Aorta (tissue), 5 donors: ENCODE measurements at places on chromosomes 7 and 10. TPM values are rescaled to one million over a fixed set of nuclear protein-coding genes. Genes with fewer than 3 reads are reported as not detected.

GRCh38 chr10:70234668-70235447 is 1.6 kb upstream of the PPA1 start:
- DNase-seq: no peak

GRCh38 chr7:158648787-158649186 is 55.8 kb downstream of the NCAPG2 start:
- DNase-seq: no peak

- DNase-seq: no peak
Observed at GRCh38 chr7:70426249-70426880, 705.6 kb upstream of the GALNT17 start.

GRCh38 chr7:39399986-39400385 is 166.2 kb upstream of the YAE1 start:
- no peak for DNase-seq

- no peak for DNase-seq
Observed at GRCh38 chr7:5774790-5775189, 6.7 kb downstream of the RNF216 start.

DNA sequence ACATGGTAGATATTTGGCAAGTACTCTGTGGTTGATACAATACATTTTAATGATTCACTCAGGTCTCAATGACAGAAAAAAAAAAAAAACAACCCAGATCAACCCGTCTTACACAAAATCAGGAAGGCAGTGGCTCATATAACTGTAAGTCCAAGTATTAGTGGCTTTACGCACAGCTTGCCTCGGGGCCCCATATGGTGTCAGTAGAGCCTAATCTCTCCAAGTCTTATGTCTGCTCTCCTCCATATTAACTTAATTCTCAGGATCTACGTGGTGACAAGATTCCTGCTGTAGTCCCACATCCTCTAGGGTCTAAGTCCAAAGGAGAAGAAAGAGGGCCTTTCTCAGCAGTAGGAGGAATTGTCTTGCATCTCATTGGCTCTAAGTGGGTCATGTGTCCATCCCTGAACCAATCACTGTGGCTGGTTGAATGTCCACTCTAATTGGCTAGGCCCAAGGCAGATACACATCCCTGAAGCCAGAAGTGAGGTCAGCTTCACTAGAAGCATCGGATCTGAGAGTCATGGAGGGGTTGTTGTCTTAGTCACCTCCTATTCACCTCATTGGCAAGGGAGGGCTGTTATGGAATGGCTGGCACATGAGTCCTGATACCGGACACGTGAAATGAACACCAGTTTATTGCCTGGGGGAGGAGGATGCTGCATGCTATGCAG is 20.5 kb upstream of the PLPP4 start:
- DNase-seq: no peak

- DNase-seq: no peak
Observed at GRCh38 chr7:51633006-51633405, 316.4 kb upstream of the COBL start.

DNA sequence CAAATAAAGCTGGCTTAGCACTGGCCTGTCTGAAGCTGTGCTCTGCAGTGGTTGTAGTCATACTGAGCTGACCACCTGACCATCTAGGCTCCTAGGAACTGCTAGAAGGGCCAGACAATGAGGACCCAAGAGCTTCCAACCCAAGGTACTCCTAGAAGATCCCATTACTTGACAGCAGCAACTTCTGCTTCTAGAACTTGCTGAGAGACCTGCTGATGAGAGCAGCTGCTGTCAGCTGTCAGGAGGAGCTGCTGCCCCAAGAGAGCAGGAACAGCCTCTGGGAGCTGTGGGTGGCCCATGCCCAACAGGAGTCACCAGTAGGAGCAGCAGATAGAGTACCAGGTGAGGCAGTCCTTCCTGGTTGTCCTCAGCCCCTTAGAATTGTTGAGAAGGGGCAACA is 70.2 kb downstream of the RBM20 start:
- DNase-seq: no peak

DNA sequence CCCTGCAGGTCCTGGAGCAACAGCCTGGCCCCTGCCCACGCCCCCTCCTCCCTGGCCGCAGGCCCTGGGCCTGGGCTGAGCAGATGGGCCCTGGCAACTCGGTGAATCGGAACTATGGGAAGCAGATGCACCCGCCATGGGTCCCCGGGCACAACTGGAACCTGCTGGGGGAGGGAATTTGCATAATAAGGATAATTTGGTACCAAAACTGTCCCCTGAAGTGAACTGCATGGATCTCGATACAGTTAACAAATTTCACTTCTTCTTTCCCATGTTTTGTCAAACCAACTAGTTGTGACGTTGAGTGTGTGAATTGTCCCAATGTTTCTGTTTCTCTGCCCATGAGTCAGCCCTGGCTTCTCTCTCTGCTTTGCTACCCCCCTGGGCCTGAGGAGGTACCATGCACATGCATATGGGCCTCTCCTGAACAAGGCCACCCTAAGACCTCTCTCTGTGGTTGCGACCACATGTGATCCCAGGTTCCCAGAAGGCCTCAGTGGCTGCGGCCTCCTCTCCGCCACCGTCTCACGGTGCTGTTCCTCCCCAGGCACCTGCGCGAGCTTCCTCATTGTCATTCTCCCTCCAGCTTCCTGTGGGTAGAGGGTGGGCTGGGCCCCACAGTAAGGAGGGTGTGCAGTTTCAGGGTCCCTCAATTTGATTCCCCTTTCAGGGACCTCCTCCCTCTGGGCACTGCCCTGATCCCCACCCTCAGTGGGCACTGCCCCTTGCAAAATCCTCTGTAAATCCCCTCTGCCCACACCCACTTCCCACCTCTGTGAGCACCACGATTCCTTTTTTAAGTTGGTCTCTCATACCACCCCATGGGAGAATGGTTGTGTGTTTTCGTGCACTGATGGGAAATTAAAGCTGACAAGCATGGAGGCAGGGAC is 40.0 kb downstream of the FIGNL1 start:
- no peak for DNase-seq

DNA sequence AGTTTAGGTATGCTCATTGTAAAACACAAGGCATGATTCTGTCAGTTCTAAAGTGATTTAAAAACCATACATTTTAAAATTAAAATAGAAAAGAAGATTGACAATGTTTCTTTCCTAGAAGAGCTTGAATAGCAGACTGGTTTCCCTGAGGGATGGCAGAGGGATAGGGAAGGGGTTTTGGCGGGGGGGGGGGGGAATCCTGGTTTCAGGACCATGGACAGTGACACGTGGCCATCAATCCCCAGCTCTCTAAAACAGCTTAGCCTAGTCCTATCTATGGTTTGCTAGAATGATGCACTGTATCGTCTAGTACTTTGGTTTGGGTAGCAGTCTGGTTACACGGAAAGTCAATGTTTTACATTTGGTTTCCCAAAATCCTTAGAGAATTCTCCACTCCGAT is 88.7 kb downstream of the PHYHIPL start:
- no peak for DNase-seq

DNA sequence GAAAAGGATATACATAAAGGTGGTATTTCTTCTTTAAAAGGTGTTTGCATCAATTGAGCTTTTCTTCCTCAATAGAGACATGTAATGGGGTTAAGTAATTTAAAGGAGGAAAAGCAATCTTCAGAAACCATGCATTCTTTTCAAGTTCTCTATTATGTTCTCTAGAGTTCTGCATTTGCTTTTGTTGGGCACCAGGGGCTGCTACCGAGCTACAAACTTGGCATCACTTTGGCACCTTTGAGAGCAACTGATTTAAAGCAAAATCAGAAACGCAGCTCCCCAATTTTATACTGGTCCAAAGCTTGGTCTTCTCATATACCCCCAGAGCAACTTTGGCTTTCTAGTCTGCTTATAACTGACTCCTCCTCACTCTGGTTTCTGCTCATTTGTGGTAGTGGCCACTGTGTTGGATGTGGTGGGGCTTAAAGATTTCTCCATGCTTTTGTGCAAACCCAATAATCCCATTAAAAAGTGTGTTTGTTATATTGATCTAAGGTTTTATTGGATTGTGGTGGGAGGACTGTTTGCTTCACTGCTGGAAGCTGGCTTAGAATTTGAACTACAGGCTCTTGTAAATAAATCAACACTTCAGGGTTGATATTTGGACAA is 712.1 kb downstream of the PHTF2 start:
- no peak for DNase-seq

DNA sequence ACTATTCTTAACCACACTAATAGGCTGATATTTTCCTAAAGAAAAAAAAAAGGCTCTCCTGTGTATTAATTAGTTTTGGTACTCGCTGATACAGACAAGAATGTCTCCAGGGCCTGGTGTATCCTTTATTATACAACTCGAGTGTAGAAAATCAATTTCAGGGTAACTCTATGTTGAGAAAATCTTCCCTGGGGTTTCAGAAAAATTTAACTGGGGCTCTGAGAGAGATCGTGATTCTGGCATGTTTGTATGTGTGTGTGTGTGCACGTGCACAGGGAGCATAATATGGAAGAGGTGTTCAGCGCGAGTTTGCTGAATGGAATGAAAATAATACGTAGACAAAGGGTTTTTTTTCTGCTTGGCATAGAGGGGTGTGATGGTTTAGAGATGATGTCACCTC is 496.8 kb downstream of the GPAM start:
- no peak for DNase-seq

- no peak for DNase-seq
Observed at GRCh38 chr10:7406712-7407333, 4.0 kb downstream of the SFMBT2 start.

DNA sequence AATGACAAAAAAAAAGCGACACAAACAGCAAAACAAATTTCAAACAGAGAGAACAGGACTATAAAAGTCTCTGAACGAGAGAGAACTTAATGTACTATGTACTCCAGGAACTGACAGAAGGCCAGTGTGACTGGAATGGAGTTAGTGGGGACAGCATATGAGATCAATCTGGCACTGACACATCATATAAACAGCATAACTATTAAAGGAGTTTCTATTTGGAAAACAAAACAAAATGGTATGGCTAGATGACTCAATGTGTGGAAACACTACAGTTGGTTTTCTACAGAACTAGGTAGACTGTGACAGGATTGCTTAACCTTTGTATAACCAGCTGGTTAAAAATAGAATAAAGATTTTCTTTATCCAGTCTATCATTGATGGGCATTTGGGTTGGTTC is 232.9 kb upstream of the KAT6B start:
- no peak for DNase-seq

DNA sequence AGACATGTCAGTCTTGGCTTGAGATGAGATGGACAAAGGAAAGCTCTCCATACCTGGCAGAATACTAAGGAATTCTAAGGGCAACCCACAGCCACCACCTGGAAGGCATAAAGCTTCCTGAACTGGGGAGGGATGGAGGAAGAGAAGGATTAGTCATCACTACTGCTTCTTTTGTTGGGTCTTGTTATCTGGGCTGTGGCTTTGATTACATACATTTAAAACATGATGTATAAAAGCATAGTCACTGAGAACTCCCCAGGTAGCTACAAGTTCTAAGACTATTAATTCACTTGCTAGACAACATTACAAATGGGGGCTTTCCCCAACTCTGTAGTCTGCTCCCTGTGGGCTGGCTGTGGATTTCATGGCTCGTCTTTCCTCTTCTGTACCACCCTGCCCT is 58.2 kb downstream of the RBM33 start:
- no peak for DNase-seq

- peak; percentile 53 for DNase-seq
Observed at GRCh38 chr10:122974023-122974422, 6.2 kb upstream of the PSTK start.

HABP2 gene
- total RNA-seq: not detected

LIPK gene
- total RNA-seq: not detected

CREB3L2 gene
- 109 TPM for total RNA-seq

DNAJC12 gene
- total RNA-seq: 1.9 TPM

TRIM50 gene
- not detected for total RNA-seq

PLAC9 gene
- 37.7 TPM for total RNA-seq

TMEM236 gene
- 1.7 TPM for total RNA-seq

AKR1C1 gene
- total RNA-seq: 79.0 TPM
